ENCODE measurements at places on chromosomes 3 and 15.
A peak's percentile ranks its signal among the peaks of the same experiment; 100 is the strongest.

DNA sequence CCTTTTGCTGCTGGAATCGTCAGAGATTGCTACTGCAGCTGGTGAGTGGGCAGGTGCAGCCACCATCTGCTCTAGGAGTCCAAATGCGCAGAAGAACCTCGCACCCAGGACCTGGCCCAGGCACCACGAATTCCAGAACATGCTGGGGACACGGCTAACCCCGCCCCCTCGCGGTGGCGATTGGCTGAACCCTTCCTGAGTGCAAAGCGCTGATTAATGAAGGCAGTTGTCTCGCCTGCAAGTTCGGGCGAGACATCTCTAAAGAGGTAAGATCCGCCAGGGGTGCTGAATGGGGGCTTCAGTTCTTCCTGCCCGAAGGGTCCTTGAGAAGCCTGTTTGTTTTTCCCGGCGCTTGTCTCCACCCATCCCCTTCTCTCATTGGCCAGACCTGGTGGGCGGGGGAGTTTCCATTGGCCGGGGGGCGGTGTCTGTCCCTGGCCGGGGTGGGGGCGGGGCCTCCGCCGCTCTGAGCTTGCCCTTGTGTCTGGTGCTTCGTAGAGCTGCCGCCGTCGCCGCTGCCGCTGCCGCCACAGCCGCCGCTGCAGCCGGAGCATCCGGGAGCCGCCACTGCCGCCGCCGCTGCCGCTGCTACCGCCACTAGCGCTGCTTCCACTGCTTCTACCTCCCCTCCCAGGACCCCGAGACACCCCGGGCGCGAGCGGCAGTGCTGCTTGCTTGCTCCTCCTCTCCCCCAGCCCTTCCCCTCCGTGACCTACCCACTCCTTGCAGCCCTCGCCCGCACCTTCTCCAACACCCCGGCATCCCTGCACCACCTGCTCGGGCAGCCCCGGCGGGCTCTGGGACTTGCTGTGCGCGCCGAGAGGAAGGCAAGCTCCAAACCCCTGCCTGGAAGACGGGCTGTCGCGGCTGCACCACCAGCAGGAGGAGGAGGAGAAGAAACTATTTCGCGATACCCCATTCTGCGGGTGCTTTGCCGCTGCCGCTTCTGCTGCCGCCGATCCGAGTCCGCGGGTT, at the start of gene CADM2:
TSS of gene CADM2 (plus strand) at position 495 of the 975 bp plus-strand sequence.
- no peak for DNase-seq

DNA sequence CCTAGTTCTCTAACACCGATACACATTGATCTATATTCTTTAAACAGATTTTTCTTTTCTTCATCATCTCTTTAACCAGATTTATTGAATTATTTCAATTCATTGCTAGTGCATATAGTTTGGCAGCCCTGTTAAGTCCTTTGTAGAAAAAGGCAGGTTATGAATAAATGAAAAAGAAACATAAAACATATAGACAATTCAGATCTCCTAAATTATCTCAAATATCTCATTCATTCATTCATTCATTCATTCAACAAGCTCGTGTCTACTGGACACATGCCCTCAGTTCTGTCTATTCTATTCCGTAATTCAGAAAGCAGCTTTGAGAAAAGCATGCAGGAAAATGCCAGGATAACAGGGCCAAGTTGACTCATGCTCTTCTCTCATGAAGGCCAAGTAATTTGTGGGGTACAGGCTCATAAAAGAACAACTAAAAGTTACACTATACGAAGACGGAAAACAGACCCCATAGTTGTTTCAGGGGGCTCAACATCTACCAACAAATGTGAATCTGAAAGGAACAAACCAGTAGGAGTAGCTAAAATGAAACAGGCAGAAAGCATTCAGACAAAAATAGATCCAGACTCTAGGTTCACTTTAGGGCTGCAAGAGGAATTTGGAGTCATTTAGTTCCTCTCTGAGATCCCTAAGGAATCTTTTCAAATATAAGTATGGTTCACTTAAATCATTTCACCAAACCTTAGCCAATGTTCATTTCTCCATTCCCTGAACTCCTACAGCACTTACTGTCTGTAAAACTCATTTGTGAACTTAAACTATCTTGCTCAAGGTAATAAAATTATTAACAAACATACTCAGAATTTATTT, 7.5 kb downstream of the ZNF148 start:
- DNase-seq = peak; percentile 28

GRCh38 chr3:52789746-52790040, 4.9 kb upstream of the ITIH3 start:
- no peak for DNase-seq

DNA sequence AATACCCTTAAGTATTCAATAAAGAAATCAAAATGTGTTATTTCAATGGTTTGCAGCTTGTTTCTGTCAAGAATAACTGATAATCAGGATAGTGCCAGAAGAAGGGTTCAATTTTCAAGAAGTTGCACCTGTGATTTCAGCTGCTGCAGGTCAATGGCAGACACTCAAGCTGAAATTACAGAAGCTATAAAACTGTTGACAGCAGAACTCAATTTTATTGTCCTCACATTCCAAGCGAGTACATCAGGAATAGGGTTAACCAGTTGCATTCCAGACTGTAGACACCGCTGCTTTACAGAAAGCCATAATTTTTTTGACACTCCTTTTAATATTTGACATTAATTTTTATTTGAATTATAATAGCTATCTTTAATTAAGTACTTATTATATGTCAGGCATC, 364.1 kb downstream of the CGGBP1 start:
- DNase-seq = peak; percentile 24

DNA sequence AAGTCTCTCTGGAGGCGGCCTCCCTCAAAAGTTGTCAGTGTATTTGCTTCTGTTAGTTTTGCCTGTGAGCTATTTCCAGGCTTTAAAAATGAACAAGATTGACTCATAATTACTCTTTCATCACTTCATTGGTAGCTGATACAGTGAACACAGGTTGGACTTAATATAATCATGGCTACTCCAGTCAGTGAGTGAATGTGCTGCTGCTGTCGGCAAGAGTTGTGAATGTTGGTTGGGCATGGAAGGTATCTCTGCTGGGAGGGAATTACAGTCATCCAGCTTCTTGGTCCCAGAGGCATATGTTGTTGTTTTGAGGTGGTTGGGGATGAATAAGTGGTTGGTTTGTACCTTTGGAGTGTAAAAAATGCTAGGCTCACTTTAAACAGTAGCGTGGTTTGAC, 11.5 kb downstream of the TCF12 start:
- DNase-seq = peak; percentile 26

DNA sequence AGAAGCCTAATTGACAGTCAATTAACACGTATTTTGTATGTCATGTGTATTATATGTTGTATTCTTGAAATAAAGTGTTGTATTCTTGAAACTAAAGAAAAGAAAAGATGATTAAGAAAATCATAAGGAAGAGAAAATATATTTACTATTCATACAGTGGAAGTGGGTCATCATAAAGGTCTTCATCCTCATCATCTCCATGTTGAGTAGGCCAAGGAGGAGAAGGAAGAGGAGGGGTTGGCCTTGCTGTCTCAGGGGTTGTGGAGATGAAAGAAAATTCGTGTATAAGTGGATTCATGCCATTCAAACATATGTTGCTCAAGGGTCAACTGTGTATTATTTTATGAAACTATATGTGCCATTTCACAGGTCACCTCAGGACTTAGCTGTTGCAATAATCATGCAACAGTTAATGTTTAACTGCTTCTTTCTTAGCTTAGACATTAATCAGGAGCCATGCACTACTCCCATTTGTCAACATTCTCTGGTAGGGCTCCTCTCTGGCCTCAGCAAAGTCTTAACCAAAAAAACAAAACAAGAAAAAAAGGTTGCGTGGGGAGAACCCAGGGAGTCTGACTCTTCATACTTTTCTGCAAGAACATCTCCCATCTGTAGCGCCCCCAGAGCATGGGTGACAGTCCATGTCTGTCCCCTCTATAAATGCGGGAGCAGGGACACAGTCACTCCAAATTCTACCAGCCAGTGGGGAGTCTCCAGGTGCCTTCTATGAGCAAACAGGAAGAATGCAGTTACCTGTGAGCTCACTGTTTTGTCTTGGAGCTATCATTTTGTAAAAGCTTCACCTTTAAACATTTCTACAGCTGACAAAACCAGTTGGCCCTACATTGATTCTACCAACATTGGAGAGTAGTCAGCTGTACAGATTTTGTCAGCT, 19.9 kb upstream of the LRRC2 start:
- DNase-seq = no peak

DNA sequence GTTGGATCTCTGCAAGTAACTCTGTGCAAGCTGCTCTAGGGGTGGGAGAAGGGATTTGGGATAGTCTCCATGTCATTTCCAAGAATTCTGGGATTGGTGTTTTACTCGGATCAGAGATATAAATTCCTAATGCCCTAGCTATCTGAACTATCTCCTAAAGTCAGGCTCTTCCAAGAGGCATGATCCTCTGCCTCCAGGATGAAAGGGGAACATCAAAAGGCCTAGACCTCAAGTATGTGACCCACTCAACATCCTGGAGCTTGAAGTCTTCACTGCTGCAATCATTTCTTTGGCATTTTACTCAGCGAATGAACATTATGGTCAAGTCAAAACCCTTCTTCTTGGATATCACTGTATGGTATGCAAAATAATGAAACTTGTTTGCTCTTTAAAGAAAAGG, 104.5 kb downstream of the CEMIP start:
- no peak for DNase-seq

DNA sequence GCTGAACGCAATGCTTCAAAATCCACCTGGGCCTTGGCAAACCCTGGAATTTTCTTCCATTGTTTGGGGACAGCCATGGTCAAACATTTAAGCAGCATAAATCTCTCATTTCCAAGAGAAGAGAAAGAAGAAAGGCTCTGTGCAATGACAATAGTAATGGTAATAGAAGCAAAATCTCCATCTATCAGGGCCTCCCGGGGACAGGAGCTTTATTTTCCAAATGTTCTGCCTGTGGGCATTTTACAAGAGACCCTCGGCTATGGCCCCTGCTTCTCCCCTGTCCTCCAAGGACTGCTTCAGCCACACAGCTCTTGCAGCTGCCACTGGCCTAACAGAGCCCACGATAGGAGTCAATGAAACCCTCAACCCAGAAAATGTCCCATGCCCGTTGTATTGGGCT, 12.7 kb upstream of the FAM240A start:
- DNase-seq = no peak

DNA sequence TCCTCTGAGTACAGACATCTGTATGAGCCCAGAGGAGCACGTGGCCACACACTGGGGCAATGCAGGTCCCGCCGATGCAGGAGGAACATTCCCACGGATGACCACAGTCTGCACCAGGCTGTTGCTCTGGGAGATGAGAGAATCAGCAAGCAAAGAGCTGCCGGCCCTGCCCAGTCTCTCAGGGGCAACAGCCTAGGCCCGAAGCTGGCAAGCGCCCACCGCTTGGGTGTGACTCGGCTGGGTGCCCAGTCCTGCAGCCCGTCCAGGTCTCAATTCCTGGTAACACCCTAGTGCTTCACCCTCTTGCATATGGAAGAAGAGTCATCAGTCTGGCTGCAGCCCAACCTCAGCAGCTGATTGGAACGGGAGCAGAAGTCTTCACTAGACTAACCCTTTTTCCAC, 153.7 kb upstream of the HES1 start:
- DNase-seq = no peak

DNA sequence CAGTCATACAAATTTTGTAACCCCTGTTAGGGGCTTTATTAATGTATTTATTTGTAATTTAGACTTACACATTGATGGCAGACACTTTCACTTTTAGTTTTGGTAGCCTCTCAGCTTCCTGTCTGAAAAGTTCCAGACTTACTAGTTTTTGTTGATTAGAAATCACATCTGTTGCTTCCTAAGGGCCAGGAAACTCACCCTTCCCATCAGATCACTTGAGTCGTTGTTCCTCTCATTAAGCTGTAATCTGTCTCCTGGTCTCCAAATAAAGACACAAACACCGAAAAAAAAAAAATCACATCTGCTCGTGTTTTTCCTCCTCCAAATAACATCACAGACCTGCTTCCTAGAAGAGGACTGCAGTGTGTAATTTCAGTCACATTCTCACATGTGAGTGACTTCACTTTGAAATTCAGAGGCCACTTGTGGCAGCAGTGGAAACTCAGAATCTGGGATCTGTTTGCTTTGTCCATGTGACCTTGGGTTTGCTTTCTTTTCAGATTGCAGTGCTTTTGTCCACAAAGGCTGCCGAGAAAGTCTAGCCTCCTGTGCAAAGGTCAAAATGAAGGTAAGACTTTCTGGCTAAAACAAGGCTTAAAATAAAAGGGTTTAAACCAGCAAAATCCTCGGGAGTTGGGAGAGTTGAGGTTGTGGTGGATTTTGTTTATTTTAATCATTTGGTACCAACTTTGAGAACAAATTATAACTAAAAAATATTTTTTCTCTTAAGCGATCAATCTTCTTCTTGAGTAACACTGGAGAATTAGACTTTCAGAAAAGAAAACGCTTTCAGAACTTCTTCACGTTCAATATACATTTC, 87.0 kb downstream of the KLHL25 start:
- DNase-seq = peak; percentile 15

- DNase-seq = peak; percentile 68
Measured at GRCh38 chr15:56038015-56038414, 44.6 kb upstream of the NEDD4 start.

DNA sequence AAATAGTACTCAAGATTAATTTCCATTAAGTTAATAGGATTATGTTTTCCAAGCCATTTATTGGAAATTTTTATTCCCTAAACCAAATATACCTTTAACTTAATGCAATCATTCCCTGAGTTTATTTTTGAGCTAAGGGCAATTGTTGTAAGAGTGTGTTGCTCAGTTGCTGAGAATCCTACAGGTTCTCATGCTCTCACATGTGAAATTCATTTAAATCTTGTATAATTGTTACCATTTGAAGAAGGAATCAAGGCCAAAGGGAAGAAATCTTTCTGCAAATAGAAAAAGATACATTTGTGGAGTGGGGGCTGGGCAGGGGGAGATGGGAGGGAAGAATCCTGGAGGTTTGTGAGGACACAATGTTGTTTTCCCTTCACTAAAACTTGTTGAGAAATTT, 202.7 kb upstream of the STRIT1 start:
- no peak for DNase-seq

GRCh38 chr3:189636048-189636447, 4.9 kb downstream of the TP63 start:
- DNase-seq = no peak

- DNase-seq = no peak
Measured at GRCh38 chr3:146521394-146521793, 23.0 kb downstream of the PLSCR1 start.

- DNase-seq = peak; percentile 79
Measured at GRCh38 chr3:46280105-46280797, 38.0 kb downstream of the CCR3 start.

GRCh38 chr3:155302481-155302880, 9.0 kb upstream of the STRIT1 start:
- DNase-seq = peak; percentile 64

DNA sequence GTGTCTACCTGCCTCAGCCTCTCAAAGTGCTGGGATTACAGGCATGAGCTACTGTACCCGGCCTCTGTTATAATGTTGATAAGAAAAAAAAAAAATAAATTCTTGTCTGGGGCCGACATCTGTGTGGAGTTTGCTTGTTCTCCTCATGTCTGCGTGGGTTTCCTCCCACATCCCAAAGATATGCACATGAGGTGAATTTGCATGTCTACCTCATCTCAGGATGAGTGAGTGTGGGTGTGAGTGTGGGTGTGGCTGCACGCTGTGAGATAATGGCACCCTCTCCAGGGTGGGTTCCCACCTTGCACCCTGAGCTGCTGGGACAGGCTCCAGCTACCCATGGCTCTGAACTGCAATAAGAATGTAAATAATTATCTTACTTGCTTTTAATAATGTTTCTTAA, 25.9 kb upstream of the UACA start:
- peak; percentile 56 for DNase-seq
